ENCODE measurements at places on chromosomes 2 and 18. TPM values are rescaled to one million over a fixed set of nuclear protein-coding genes. Genes with fewer than 3 reads are reported as not detected.

Gene STON1
- 17.6 TPM for total RNA-seq

Gene CFAP65
- total RNA-seq: not detected

Gene LYPD6
- 0.99 TPM for total RNA-seq

Gene HRH4
- 7.5 TPM for total RNA-seq

Gene SP140L
- total RNA-seq: 24.9 TPM

Gene OSR1
- 41.5 TPM for total RNA-seq

Gene ALPP
- 3.1 TPM for total RNA-seq

Gene REG3A
- not detected for total RNA-seq

Gene SCN9A
- 15.6 TPM for total RNA-seq

DNA sequence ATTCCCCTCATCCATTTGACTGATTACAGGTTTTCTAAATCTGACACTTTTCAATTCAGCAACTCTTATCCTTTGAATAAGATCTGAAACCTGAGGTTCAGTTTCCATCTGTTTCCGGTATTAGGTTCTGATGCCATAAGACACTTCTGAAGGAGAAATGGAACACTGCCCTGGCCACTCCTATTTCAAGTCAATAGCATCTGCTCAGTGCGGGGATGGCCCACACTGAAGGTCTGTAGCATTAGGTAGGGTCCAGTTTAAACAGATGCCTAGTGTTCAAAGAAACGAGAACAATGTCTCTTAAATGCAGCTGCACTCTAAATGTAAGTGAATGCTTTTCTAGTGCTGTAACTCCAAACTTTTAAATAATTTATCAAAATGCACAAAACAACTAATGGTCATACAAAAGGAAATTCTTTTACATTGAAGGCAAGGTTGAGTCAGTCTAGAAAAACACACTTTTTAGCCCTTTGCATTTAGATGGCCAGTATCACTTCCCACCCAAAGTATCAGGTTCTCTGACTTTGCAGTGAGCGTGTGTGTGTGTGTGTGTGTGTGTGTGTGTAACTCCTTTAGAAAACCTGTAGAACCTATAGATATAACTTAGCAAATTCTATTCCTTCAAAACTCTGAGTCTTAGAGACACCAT, 78.2 kb downstream of the STK39 start:
- DNase-seq: no peak
- H3K27me3 ChIP-seq: no peaks in the 10 kb centered on the region
- H3K27ac ChIP-seq: no peak overlapping the region
- no peak overlapping the region for H3K4me3 ChIP-seq

GRCh38 chr2:30662268-30663131, 144.7 kb downstream of the CAPN13 start:
- no peak overlapping the region for H3K27ac ChIP-seq
- no peaks in the 10 kb centered on the region for H3K36me3 ChIP-seq
- no peaks in the 10 kb centered on the region for H3K4me1 ChIP-seq
- H3K4me3 ChIP-seq: no peak overlapping the region
- no peak for DNase-seq

- H3K4me1 ChIP-seq: peaks cover 3% of the 10 kb centered on the region
- no peak overlapping the region for H3K27ac ChIP-seq
- H3K27me3 ChIP-seq: no peaks in the 10 kb centered on the region
- no peaks in the 10 kb centered on the region for H3K36me3 ChIP-seq
Observed at GRCh38 chr2:71001592-71001927, 6.9 kb upstream of the TEX261 start.

- DNase-seq: no peak
- H3K27ac ChIP-seq: no peak overlapping the region
- H3K27me3 ChIP-seq: no peaks in the 10 kb centered on the region
- H3K4me1 ChIP-seq: no peaks in the 10 kb centered on the region
- H3K36me3 ChIP-seq: no peaks in the 10 kb centered on the region
Observed at GRCh38 chr18:29501952-29502351, 1325.0 kb upstream of the CDH2 start.

DNA sequence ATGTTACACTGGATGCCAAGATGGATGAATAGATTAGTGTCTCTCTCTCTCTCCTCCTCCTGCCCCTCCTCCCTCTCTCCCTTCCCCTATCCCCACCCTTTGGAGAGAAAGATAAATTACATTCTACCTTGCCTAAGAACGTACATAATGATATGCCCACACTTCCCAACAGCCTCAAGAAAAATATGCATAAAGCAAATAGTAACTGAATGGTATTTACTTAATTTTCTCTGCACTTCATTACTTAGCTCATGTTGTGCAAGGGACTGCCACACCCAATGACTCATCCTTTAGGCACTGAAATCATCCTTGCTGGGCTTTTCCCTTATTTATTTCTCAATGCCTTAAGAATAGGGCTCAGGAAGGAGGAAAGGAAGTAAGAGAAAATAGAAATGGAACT, 137.3 kb upstream of the PID1 start:
- peak; percentile 77 for DNase-seq
- H3K27ac ChIP-seq: peak overlapping the region; percentile 78
- H3K4me3 ChIP-seq: no peak overlapping the region
- H3K36me3 ChIP-seq: no peaks in the 10 kb centered on the region
- H3K4me1 ChIP-seq: peaks cover 5% of the 10 kb centered on the region

DNA sequence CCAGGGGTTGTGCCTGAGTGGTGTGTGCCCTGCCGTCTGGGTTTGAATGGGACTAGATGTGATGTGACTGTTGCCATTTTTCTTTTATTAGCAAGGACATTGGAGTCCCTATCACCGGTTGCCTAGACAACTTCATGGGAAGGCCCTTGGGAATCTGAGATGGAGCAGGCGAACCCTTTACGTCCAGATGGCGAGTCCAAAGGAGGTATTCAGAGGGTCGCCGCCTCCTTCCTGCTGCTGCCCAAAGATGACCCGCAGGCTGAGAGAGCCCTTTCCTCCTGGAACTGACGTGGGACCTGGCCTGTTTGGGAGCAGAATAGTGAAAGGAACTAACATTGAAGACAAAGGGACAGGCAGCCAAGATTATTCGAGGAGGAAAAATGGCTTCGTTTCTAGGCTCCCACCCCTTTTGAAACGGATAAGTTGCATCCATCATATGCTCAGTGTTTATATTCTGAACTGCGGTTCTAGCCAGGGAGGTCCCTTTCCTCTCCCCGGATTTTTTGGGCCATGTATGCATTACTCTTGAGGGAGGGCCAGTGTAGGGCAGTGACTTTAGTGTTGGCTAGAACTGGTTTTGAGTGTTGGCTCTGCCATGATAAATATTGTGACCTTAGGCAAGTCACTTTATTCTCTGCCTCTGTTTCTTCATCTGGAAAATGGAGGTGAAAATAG, 673 bp downstream of the CENPO start:
- H3K4me1 ChIP-seq: peaks cover 6% of the 10 kb centered on the region
- no peak overlapping the region for H3K27ac ChIP-seq
- H3K27me3 ChIP-seq: no peaks in the 10 kb centered on the region
- peak overlapping the region; percentile 80 for H3K4me3 ChIP-seq
- H3K36me3 ChIP-seq: peaks cover 12% of the 10 kb centered on the region

- no peaks in the 10 kb centered on the region for H3K4me1 ChIP-seq
- H3K4me3 ChIP-seq: no peak overlapping the region
- H3K27ac ChIP-seq: no peak overlapping the region
- no peak for DNase-seq
- no peaks in the 10 kb centered on the region for H3K36me3 ChIP-seq
Observed at GRCh38 chr18:1075876-1076275, 171.2 kb downstream of the ADCYAP1 start.

GRCh38 chr2:108918941-108919341, 70.1 kb downstream of the EDAR start:
- no peaks in the 10 kb centered on the region for H3K27me3 ChIP-seq
- no peaks in the 10 kb centered on the region for H3K36me3 ChIP-seq
- H3K27ac ChIP-seq: no peak overlapping the region
- no peak for DNase-seq

GRCh38 chr2:106931717-106932335, 45.9 kb upstream of the ST6GAL2 start:
- H3K36me3 ChIP-seq: no peaks in the 10 kb centered on the region
- no peaks in the 10 kb centered on the region for H3K4me1 ChIP-seq
- no peaks in the 10 kb centered on the region for H3K27me3 ChIP-seq
- H3K4me3 ChIP-seq: no peak overlapping the region
- no peak for DNase-seq

- no peak overlapping the region for H3K27ac ChIP-seq
- H3K36me3 ChIP-seq: no peaks in the 10 kb centered on the region
- DNase-seq: no peak
Observed at GRCh38 chr18:32438173-32438572, 32.5 kb downstream of the GAREM1 start.

DNA sequence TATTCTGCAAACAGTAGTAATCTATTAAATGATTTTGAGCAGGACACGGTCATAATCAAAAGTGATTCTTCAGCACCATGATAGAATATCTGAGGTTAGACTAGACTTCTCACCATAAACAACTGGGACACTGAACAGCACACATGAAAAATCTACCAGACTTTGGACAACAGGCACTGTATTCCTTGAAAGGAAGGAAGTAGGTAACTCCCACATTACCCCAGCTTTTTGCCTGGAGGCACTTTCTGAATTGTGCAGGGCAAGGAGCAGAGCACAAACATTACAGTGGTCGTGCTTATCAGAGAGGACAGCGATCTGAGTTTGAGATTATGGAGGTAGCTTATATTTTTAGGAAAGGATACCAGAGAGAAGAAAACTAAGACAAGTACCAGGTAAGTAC, 25.3 kb upstream of the IL1RL1 start:
- no peaks in the 10 kb centered on the region for H3K36me3 ChIP-seq
- no peak overlapping the region for H3K27ac ChIP-seq
- no peak overlapping the region for H3K4me3 ChIP-seq

DNA sequence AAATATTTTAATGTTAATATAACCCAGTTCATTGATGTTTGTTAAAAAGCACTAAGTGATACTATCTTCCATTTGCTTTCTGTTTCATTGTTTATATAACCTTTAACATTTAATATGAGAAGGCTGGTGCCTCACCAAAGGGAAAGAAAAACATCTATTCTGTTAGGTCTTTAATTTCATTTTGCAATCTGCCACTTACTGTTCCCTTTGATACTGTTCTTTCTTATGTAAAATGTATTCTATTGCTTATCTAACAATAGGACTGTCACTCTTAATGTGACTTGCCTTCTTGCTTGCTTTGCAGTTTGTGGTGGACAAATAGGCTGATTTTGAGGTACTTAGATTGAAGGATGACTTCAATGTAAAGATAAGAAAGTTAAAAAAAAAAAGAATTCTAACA, 1666.1 kb upstream of the DDX18 start:
- H3K4me3 ChIP-seq: no peak overlapping the region
- no peaks in the 10 kb centered on the region for H3K27me3 ChIP-seq
- no peaks in the 10 kb centered on the region for H3K4me1 ChIP-seq
- H3K27ac ChIP-seq: no peak overlapping the region

- H3K4me3 ChIP-seq: no peak overlapping the region
- no peaks in the 10 kb centered on the region for H3K36me3 ChIP-seq
- H3K27ac ChIP-seq: no peak overlapping the region
- H3K4me1 ChIP-seq: no peaks in the 10 kb centered on the region
- no peaks in the 10 kb centered on the region for H3K27me3 ChIP-seq
Observed at GRCh38 chr2:137838255-137839092, 125.8 kb upstream of the HNMT start.
